Stimulated activated CD8-positive, alpha-beta memory T cell treated with anti-CD3 and anti-CD28 coated beads, Interleukin-4, amount 100 ng/mL, for 1 hour (primary cell): ENCODE measurements at places on chromosomes 4 and X.

GRCh38 chrX:153353416-153353815 lies 19.5 kb downstream of the ZNF275 start:
- DNase-seq, result no peak

- no peak for DNase-seq
Measured at GRCh38 chr4:119286377-119287002, 35.4 kb downstream of the FABP2 start.

- no peak for DNase-seq
Measured at GRCh38 chrX:116417214-116417613, 19.2 kb upstream of the SLC6A14 start.

DNA sequence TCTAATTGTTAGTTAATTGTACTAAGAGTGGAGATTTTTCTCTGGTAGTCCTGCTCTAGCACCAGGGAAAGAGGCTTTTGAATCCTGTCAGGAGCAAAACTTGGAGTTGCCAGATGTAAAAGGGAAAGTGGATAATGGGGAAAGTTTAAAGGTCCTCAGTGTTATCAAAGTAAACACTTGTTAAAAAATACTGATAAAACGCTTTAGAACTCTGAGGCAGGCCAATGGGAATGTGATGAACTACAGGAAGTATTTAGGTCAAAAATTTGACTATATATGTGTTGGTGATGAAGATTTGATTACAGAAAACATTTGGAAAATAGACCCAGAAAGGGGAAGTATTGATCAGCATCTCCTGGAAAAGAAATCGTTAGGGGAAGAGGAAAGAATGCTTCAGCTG lies 32.8 kb downstream of the SERPINA7 start:
- no peak for DNase-seq

DNA sequence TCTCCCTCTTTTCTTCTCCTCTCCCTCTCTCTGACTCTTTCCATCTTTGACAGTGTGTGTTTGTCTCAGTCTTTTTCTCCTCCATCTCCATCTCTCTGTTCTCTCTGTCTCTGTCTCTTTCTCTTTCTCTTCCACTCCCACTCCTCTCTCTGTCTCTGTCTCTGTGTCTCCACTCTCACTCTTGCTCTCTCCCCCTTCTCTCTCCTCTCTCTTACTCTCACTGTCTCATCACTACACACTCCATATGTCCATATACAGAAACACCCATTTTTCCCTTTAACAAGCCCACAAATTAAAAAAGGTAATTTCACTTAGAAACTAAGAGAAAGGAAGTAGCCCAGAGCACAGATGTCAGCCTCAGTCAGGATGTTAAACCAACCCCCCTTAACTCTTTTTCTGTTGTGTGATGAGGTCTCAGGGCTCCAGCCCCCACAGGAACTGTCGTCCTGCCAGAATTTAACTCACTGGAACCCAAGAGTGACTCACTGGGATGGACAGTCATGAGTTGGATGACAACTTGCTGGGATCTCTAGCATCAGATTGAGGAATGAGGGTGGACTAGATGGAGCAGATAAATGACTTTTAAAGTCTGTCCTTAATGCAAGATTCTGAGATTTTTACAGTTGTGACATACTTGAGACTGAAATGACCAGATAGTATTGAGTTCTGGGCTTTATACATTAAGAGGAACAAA lies 27.5 kb downstream of the OTUD6A start:
- DNase-seq, result no peak

- no peak for DNase-seq
Measured at GRCh38 chr4:155794589-155795236, 35.9 kb downstream of the GUCY1B1 start.

GRCh38 chr4:40448875-40449274 lies 113.7 kb downstream of the CHRNA9 start:
- DNase-seq, result no peak

- no peak for DNase-seq
Measured at GRCh38 chr4:26023203-26023972, 109.4 kb downstream of the SMIM20 start.

GRCh38 chrX:119999087-119999634 lies 55.6 kb upstream of the NKAP start:
- DNase-seq, result no peak

- DNase-seq, result no peak
Measured at GRCh38 chrX:68648960-68649359, 1.5 kb downstream of the STARD8 start.

DNA sequence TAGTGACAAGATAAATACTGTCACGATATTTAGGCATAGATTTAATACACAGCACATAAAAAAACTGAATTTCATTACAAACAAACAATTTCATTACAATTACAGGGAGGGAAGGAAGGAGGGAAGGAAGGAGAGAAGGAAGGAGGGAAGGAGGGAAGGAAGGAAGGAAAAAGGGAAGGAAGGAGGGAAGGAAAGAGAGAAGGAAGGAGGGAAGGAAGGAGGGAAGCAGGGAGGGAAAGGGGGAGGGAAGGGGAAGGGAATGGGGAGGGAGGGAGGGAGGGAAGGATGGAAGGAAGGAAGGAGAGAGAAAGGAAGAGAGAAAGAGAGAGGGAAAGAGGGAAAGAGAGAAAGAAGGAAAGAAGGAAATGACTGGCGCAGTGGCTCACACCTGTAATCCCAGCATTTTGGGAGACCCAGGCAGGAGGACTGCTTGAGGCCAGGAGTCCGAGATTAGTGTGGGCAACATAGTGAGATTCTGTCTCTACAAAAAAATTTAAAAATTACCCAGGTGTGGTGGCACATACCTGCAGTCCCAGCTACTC lies 64.6 kb downstream of the FBXW7 start:
- DNase-seq, result no peak

- DNase-seq, result no peak
Measured at GRCh38 chr4:82043081-82043808, 330.5 kb downstream of the HNRNPD start.

GRCh38 chrX:143853488-143853887 lies 30.4 kb upstream of the UBE2NL start:
- DNase-seq, result no peak

- DNase-seq, result no peak
Measured at GRCh38 chr4:121233982-121234381, 69.9 kb upstream of the TNIP3 start.

- DNase-seq, result no peak
Measured at GRCh38 chr4:183657564-183657963, 1.4 kb downstream of the RWDD4 start.

GRCh38 chrX:124098089-124098488 lies 136.6 kb downstream of the STAG2 start:
- no peak for DNase-seq

DNA sequence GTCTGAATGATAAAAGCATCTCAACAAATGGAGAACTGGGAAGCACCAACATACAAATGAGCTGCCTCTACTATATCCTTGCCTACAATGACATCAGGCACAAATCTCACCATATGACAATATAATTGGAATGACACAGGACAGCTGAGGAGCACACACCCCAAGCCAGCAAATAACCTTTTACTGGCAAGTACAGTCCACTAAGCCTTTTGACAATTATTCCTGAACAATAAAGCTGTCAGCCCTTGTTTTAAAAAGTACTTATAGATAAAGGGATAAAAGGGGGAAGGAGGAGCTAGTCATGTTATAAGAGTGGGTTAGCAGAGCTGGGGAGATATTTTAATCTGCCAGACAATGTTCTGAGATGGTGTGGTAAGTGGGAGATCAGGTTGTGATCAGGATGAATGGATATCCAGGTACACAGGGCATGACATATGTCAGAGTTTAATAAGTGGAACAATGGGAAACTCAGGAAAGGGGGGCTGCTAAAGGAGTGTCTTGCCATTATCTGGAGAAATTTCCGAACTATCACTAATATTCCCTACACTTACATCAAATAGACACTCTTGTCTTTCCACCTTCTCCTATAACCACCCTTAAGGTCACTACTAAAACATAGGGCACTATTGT lies 127.6 kb downstream of the GPC3 start:
- no peak for DNase-seq

- DNase-seq, result no peak
Measured at GRCh38 chrX:21840193-21840545, 752 bp downstream of the MBTPS2 start.
